ENCODE measurements at places on chromosomes 2 and 18.
A peak's percentile ranks its signal among the peaks of the same experiment; 100 is the strongest.

DNA sequence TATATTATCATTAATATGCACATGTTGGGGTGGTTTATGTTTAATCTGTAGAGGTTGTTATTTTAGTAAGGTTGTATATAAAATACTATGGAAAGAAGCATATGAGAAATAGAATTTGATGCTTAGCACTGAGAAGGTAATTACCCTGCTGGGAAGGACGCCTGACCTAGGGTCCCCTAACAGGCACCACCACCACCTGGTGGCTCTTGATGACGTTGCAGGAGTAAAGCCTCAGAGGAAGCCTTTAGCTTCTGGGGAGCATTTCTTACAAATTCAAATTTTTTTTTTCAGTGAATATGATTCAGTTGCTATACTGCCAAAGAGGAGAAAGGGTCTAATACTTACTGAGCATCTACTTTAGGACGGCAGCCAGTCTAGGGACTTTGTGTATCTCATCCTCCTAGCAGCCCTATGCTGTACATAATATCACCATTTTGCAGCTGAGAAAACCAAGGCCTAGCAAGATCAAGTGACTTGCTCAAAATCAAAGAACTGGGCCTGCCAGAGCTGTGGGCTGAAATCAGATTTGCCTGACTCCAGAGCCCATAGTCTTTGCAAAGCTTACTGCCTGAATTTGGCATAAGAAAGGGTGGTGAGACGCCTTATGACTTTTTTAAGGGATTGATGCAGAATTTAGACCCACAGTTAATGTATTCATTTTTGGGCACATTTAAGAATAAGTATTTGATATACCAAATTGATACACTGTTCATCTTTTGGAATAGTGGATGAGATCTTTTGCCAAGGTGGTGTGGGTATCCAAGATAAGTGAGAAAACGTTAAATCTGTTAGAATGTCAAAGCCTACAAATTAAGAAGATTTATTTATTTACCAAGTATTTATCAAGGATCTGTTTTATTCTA, 78.8 kb upstream of the GAREM1 start:
- peak; percentile 13 for DNase-seq

GRCh38 chr2:166675553-166675952, 181.5 kb upstream of the SCN7A start:
- DNase-seq = no peak

DNA sequence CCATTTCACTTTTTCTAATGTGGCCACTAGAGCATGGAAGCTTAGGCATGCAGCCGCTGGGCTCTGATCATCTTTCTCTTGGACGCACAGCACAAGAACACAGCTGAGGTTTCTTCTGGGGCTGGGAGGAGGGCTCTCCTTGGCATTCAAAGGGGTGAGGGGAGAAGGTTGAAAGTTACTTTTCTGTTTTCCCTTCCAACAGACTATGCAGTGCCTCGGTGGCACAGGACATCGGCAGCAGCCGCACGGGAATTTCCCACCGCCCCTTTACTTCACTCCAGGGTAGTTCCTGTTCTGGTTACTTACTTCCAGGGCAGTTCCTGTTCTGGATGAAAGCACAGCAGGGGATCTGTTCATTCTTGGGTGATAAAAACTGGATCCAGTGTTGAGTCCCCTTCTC, 18.9 kb upstream of the MAL start:
- DNase-seq = no peak

GRCh38 chr18:12996661-12997292, 5.6 kb downstream of the CEP192 start:
- no peak for DNase-seq

- no peak for DNase-seq
Observed at GRCh38 chr2:36859366-36859792, 107.0 kb downstream of the STRN start.

- DNase-seq = no peak
Observed at GRCh38 chr18:37873416-37873815, 307.8 kb upstream of the CELF4 start.

DNA sequence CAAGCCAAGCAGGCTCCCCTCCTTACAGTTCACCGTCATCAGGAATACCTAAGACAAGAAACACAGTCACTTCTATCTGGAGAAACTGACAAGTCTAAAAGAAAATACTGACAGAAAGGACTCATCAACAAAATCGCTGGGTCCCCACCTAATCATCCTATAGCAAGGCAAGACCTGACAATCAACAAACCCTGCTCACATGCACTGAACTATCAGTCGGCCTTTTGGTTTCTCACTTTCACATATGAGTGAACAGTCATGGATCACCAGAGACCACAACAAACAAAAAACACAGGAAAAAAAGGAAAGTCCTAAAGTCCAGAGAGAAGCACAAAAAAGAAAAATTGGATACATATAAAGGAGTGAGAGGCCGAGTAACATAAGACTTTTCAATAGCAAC, 70.4 kb downstream of the SEMA4F start:
- DNase-seq = no peak

- DNase-seq = no peak
Observed at GRCh38 chr2:187415449-187415848, 32.6 kb downstream of the CALCRL start.

DNA sequence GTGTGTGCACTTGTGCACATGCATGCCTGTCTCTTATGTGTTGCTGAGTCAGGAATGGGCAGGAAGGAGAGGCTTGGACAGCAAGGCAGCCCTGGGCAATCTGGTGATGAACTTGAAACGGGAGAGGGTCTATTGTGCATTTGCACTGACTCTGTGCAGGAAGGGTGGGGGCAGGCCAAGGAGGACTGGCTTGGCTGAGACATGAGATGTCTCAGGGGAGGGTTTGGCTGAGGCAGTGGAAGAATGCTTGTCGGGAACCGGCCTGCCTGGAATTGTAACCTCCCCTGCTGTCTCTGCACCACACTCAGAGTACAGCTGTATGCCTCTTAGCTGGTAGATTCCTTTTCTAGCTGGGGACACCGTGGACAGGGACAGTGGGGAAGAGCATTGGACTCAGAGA, 176.1 kb upstream of the TNP1 start:
- no peak for DNase-seq

DNA sequence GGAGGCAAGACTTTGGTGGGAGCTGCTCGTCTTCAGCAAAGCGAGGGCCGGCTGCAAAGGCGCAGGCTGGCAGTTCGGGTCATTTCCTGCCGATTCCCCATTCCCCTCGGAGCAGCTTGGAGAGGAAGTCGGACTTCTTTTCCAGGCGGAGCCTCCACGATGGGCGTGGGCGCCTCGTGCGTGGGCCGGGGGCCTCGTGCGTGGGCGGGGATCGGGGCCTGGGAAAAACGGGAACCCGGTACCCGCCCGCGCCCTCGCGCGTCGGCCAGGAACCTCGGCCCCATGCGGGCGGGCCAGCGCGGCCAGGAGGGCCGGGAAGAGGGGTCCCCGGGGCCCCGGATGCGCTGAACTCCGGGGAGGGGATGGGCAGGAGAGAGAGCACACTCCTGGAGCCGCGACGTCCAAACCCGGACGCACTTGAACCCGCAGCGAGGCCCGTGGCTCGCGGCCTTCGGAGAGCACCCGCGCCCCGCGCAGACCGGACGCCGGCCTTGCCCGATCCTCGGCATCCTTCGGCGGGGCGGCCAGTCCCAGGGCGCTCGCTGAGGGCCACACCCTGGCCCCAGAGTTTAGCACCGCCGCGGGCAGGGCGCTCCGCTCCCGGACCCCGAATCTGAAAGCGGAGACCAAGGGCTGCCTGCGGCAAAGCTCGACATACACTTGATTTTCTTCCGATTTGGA, 368.4 kb downstream of the MTX2 start:
- DNase-seq = no peak

GRCh38 chr2:129002751-129003150, 684.1 kb upstream of the HS6ST1 start:
- DNase-seq = no peak

DNA sequence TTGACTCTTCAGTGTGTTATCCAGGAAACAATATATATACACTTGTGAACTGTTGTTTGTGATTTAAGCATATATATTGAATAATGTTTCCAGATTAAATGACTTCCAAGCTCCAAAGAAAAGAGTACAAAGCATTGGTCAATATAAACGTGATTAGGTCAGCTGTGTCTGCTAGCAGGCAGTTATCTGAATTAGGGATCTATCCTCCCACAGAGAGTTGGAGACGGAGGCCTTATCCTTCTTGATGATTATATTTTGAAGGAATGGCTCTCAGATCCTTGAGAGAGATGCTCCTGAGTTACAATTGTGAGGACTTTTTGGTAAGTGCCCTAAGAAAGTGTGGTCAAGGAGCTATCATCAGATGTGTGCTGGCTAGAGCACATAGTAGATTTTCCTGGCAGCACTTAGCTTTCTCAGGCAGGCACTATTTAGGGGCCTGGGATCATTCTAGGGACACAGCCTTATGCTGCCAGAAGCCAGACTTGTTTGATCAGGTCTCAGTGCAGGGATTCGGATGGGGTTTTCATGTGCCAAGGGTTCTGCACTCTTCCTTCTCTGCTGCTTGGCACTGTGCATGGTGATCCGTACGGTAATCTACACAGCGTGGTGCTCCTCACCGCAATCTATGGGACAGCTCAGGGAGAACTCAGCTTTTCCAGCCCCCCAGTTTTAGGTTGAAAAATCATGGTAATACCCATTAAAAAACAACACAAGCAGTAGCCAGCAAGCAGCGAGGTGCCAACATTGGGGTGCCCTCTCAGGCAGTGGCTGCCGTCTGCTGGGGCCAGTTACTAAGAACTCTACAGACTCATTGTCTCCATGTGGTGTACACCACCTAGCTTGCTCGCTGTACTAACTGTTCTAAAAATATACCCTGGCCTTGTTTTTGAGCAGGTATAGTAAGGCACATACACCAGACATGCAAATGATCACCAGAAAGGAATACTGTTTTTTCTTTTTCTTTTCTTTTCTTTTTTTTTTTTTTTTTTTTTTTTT, 8.0 kb upstream of the ZDBF2 start:
- no peak for DNase-seq

DNA sequence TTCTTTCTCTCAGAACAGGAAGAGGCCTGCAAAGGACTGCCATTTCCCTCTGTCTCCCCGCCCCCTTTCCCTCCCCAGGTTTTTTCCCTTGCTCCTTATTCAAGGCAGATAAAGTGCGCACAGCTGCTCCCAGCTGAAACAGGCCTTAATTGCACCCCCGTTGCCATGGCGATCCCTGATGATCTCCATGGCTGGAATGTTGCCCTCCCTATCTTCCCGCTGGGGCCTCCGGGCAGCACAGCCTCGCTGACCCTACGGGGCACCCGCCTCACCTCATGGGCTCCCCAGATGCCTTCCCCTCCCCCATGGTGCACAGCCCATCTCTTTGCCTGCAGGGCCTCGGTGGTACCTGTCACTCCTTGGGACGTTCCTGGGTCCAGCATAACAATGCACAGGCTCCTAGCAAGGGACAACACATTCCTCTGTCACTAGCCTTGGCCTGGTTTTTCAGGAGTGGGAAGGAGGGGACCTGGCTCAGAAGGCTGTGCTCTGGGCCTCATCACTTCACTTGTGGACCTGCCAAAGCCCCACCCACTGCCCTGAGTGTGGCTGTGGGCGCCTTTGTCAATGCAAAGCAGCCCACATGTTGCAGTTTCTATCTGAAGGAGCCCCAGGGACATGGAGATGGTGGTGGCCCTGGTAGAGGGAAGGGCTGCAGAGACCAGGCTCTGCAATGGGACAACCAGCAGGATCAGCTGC, 115.0 kb downstream of the CELF4 start:
- no peak for DNase-seq

DNA sequence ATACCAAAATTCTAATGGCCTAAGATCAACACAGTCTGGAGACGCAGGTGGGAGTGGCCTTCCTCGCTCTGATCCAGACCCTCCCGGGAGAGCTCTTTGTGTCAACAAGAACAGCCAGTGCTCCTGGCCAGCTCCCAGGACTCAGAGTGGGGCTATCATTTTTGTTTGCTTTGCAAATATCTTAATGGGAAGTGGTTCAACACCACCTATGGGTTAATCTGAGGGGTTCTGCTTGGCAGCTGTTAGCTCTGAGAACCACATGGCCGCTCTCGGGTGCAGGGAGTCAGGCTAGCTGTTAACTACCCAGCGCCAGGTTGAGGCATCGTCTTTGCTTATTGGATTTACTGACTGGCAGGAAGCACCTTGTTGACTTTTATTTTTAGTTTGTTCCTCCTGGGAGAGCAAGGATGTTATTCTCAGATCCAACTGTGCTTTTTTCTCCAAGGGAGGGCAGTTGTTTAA, 184.8 kb upstream of the SP5 start:
- no peak for DNase-seq

GRCh38 chr2:84999553-84999955, 28.6 kb downstream of the KCMF1 start:
- DNase-seq = no peak

GRCh38 chr18:49319590-49319989, 140.9 kb downstream of the DYM start:
- no peak for DNase-seq

- no peak for DNase-seq
Observed at GRCh38 chr2:203835892-203836800, 31.4 kb upstream of the CTLA4 start.

GRCh38 chr18:24988253-24988840, 363.6 kb downstream of the ZNF521 start:
- no peak for DNase-seq

GRCh38 chr2:214676421-214677089, 132.9 kb downstream of the BARD1 start:
- no peak for DNase-seq

- DNase-seq = no peak
Observed at GRCh38 chr2:88398180-88398579, 54.3 kb downstream of the FOXI3 start.

- no peak for DNase-seq
Observed at GRCh38 chr2:61277756-61278155, 115.8 kb downstream of the C2orf74 start.

- no peak for DNase-seq
Observed at GRCh38 chr18:48165111-48165866, 234.8 kb upstream of the SMAD2 start.

DNA sequence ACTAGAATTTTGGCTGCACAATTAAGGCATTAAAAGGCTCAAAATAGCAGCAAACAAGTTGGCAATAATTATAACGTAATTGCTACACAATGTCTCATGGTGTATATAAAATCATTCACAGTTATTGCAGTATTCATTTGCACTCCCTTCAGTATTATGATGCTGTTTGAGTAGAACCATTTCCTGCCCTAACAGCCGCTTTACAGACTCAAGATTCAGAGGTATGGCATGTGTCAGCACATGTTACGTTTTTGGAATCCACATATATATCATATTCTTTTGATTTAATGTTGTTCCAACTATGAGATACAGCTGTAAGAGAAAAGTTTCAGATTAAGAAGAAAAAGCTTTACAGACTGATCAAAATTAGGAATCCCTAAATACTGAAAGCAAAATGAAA, 56.3 kb upstream of the NCKAP5 start:
- DNase-seq = no peak
